ENCODE measurements at places on chromosomes 6 and 20.

DNA sequence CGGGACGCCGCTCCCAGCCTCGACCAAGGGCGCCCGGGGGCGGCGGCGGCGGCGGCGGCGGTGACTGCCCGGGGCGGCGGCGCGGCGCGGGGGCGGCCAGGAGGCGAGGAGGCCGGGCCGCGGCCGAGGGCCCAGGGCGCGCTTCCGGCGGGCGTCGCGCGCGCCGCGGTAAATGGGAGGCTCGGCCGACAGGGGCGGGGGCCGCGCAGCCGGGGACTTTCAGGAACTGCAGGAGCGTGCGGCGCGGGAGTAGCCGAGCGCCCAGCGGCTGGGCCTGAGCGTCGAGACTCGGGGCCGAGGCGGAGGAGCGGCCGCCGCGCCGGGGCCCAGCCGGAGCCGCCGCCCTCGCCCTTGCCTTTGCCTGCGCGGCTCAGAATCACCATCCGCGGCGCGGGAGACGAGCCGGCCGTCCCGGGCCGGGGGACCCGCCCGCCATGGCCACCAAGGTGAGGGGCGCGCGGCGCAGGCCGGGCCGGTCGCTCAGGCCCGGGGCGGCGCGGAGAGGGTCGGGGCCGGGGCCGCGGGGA lies at the start of gene SNX9:
SNX9 (plus strand) TSS at position 246 of the 527 bp plus-strand sequence; CDS start at position 435, 189 bp downstream.
- peak; percentile 72 for DNase-seq

DNA sequence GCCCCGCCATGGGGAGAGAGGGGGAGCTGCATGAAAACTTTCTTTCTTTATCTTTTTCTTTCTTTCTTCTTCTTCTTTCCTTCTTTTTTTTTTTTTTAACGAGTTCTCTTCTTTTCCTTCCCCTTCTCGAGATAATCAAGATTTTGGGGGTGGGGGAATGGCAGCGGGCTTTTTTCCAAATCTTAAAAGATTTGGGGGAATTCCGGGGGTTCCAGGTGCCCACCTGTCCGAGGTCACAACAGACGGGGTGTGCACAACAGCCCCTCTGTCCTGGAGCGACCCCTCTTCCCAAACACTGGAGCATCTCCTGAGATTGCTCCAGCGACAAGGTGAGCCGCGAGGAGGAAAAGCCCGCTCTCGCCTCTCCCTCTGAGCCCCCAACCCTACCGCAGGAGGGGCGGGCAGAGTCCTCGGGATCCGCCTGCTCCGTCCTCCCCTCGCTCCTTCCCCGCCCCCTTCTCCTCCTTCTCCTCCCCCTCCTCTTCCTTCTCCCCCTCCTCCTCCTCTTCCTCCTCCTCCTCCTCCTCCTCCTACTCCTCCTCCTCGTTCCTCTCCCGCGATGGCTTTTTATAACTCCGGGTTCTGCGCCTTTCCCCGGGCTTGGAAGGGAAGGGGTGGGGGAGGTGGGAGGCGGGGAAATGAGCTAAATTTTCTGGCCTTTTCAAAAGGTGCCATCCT lies 689 bp upstream of the KCNB1 start:
- DNase-seq, result no peak

DNA sequence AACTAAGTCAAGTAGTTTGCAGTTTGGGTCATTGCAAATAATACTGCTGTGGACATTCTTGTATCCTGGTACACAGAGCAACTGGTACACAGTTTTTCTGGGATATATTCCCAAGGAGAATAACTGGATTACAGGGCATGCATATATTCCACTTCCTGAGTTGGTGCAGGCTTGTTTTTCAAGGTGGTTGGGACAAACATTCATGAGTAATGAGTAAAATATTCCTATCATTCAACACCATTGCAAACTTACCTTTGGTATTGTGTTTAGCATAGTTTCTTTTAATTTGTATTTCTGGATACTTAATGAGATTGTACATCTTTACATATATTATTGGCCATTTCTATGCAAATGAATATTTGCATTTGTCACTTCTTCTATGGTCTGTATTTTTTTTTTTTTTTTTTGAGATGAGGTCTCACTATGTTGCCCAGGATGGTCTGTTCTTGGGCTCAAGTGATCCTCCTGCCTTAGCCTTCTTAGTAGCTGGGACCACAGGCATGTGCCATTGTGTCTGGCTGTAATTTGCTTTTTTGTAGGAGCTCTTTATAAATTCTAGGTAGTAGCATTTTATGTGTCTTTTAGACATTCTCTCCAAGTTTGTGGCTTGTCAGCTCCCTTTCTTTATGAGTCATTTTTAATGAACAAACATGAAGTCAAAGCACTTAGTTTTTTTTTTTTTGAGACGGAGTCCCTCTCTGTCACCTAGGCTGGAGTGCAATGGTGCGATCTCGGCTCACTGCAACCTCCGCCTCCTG lies 158.7 kb downstream of the SOX4 start:
- DNase-seq, result no peak

- DNase-seq, result peak; percentile 66
Observed at GRCh38 chr6:27806981-27807440, 105.2 kb downstream of the OR2B2 start.

DNA sequence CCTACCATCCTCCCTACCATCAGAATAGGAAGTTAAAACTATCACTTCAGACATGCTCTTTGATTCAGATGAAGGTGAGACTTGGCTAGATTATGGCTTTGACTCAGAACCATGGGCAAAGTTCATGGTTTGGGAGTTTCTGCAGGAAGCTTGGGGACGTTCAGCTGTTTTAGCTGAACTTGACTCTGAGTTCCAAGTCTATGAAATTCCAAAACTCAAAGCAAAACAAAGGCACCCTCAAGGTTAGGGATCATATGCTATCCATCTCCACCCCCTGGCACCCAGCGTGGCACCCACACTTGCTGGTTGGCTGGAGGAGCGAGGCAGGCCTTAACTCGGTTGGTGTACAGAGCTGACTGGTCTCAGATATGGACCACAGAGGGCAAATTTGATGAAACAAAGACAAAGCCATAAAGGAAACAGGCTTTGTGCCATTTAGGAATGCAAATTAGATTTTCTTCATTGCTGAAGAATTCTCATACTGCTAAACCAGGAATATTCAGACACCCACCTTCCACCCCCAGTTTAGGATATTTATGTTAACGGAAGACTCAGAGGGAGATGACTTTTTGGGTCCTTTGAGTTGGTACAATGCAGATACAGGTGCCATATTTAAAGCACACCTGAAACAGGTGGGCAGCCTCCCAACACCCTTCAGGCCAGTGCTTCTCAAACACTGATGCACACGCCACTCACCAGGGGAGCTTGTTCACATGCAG lies 88.4 kb upstream of the SLC22A16 start:
- DNase-seq, result no peak

GRCh38 chr20:11778206-11778570 lies 139.5 kb upstream of the BTBD3 start:
- DNase-seq, result no peak

DNA sequence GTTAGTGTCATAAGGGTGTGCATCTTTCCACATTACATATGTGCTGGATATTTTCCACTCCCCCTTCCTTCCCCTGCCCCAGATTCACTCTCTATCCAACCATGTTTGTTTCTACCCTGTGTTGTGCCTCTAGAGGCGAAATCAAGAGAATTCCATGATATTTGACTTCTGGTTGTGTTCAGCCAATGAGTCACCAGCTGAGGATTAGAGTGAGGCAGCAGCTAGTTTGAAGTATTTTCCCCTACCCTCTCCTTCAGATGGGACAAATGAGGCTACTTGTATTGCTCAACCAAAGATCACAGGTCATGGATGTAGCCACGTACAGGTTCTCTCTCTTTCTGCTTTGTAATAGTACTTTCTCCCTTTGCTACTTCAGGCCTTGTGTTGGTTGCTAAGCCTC lies 24.5 kb upstream of the OR2J2 start:
- no peak for DNase-seq

DNA sequence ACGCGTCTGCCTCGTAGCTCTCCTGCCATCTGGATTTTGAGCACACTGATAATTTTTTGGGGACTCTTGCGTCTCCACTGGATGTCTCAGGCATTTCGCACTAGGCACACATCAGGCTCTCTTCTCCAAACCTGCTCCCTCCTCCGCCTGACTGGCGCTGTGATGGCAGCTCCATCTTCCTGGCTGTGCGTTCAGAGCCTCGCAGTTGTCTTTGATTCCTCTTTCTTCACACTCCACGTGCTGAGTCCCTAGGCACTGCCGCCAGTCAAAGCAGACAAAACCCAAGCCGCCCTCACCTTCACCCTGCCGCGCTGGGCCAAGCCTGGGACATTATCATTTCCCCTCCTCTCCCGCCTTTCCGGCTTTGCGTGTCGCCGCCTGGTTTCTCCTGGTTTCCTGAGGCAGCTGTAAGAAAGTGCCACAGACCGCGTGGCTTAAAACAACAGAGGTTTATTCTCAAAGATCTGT lies 778 bp downstream of the PSMG4 start:
- DNase-seq, result peak; percentile 45

- no peak for DNase-seq
Observed at GRCh38 chr6:101980924-101981323, 587.4 kb downstream of the GRIK2 start.

DNA sequence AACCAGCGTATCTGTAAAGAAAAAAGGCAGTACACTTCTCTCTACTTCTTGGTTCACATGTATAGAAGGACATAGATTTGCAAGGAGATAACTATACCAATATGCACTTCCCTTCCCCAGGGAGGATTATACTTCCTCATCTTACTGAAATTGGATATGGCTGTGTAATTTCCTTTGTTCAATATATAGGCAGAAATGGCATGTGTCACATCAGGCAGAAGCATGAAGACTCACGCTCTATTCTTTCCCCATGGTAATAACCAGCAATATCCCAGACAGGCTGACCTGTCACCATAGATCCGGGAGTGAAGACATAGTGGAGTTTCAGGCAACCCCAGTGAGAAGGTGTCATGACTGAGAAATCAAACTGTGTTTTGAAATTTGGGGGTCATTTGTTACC lies 518.3 kb downstream of the KIF16B start:
- DNase-seq, result no peak

- DNase-seq, result no peak
Observed at GRCh38 chr20:13212750-13213149, 8.3 kb upstream of the ISM1 start.

DNA sequence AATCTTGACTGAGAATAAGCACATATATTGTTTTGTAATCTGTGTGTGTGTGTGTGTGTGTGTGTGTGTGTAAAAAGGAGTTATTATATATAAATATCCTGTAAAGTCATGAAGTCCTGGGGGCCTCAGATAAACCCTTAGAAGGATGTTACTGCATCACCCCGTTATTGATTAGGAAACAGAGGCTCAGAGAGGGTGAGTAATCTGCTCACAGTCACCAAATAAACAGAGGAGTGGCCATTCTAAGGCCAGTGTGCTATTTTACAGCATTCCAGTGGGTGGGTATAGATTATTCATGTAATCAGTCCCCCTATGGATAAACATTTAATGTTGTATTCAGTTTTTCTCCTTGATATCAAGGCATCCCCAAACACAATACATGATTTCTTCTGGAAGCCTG lies 87.1 kb downstream of the CDC5L start:
- no peak for DNase-seq

DNA sequence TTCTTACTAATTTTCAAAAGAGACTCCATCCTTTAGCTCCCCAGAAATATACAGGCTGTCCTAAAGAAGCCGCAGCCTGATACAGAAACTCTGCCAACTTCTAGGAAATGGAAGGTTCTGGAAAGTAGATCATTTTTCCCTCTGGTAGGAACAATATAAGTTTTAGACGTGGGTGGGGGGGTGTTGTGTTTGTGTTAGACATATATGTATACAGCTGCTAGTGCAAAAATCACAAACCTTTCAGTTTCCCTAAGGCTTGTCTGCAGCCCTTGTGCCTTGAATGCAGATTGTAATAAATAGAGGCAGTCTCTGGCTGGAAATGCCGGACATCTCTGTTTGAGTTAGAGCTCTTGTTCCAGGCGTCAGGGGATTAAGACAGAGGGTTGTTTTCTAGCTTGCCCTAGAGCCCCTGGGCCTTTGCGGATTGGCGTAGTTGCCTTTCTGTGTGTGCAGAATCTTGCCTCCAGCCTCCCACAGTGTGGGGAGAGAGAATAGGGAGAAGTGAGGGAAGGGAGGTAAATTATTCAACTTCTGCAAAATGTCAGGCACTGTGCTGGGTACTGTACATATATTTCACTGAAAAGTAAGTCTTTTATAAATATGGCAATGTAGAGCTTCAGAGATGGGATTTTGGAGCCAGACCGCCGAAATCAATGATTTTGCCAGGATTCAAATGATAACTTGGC lies 269.7 kb downstream of the PRL start:
- no peak for DNase-seq

GRCh38 chr6:75893776-75894152 lies 144.7 kb downstream of the MYO6 start:
- DNase-seq, result no peak

DNA sequence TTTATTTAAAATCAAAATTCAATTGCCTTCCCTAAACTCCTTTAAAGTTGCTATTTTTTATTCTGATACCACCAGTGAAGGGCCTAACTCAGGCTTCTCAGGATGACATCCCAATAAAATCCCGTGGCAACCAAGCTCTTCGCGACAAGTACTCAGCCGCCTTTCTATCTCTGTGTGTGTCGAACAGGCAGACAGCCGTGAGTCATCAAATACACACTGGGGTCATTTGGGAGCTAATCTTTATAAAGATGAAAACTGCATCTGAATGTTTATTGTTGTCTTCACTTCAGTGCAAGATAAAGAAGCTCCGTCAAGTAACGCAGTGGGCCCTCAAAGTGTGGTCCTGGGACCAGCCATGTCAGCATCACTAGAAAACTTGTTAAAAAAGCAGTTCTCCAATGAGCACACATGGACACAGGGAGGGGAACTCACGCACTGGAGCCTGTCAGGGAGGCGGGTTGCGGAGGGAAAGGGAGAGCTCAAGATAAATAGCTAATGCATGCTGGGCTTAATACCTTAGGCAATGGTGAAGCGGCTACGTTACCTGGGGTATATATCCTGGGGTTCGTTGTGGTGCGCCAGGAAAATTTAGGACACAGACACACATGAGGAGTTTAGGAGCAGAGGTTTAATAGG lies 119.3 kb downstream of the RNF144B start:
- DNase-seq, result no peak

- no peak for DNase-seq
Observed at GRCh38 chr20:12086359-12086758, 168.7 kb downstream of the BTBD3 start.

GRCh38 chr6:139914910-139915309 lies 540.5 kb upstream of the CITED2 start:
- no peak for DNase-seq

GRCh38 chr6:136890194-136890839 lies 31.8 kb upstream of the SLC35D3 start:
- no peak for DNase-seq

- no peak for DNase-seq
Observed at GRCh38 chr6:105199711-105200110, 19.9 kb upstream of the POPDC3 start.

DNA sequence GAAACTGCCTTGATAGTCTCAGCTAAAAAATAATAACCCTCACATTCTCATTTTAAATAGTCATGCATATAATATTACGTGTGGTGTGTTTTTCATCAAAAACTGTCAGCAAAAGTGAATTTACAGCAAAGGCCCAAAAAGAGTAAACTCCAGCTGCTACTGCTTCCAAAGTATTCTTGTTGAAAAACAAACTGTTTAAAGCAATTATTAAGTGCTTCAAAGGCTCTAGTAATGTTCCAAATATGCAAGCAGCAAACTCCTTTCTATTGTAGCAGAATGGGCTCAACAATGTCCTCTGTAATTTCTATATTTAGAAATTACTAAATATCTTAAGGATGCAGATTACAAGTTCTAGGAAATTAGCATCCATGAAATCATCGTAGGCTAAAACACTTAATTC lies 280.0 kb upstream of the TBX18 start:
- no peak for DNase-seq
